ENCODE measurements at places on chromosomes 5 and 9.

GRCh38 chr9:98688710-98689495, 19.8 kb downstream of the GABBR2 start:
- no peak for DNase-seq

- DNase-seq: no peak
Observed at GRCh38 chr5:13501176-13501575, 443.3 kb downstream of the DNAH5 start.

DNA sequence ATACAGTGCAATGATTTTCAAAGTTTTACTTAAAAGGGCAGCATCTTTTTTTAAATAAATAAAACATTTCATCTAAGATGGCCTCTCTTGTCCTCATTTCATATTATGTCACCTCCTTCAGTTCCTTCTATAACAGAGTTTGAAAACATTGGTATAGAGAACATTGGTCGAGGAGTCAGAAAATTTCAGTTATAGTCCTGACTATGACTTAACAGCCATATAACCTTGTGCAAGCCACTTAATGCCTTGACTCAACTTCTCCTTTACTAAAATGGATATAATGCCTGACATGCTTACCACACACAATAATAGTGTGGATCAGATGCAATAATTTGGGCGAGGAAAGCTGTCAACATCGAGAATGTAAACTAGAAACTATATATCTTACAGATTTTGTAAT, 22.6 kb downstream of the SSBP2 start:
- DNase-seq: no peak

GRCh38 chr5:112434641-112435040, 15.6 kb upstream of the EPB41L4A start:
- DNase-seq: no peak

DNA sequence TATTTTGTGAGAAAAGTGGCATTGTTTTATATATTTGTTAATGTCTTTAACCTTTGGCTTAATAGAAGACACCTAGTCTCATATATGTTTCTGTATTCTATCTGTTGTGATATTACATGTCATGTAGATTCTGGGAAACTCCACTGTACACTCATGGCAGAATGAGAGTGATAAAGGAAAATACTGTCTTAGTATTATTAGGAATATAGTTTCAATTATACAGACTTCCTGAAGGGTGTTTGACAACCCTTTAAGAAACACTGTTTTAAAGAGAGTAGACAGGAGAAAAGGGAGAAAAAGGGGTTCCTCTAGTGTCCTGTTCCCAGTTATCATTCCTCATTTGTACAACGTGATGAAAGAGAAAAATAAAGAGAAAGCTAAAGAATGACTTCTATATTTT, 42.1 kb upstream of the SPEF2 start:
- DNase-seq: no peak

DNA sequence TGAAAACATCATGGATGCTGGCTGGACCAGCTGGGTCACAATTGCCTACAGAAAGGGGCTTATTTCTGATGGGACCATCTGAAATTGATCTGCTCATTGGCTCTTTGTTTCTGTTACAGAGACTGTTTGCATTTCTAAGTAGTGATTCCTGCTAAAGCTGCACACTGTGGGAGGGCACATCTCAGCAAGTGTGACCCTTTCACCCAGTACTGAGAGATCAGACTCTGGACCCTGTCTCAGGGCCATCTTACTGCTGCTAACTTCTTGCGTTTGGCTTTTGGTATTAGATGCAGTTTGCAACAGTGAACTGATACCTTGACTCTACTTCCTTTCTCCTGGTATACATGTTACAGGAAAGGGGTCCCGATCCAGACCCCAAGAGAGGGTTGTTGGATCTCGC, 24.5 kb upstream of the KDM4C start:
- no peak for DNase-seq

GRCh38 chr9:5013374-5013773, 28.3 kb downstream of the JAK2 start:
- DNase-seq: no peak

- no peak for DNase-seq
Observed at GRCh38 chr9:134178768-134179551, 14.6 kb upstream of the RNU6ATAC start.

- no peak for DNase-seq
Observed at GRCh38 chr9:88092797-88093331, 45.4 kb downstream of the SPATA31C2 start.

DNA sequence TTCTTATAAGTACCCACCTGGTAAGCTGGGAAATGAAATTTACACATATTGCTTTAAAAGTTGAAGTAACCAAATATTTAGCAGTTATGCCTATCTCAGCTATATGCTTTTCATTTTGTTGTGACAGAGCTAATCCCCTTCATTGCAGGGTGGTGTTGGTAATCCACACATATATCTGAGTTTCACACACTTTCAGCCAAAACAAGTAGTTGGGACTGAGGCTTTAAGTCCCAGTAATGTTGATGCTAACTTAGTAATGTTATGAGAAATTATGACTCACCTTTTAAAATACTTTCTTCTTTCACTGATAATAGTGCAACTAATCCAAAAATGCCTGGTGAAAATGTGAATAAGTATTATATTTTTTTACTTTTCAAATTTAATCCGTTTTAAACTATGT, 19.2 kb upstream of the RICTOR start:
- no peak for DNase-seq

DNA sequence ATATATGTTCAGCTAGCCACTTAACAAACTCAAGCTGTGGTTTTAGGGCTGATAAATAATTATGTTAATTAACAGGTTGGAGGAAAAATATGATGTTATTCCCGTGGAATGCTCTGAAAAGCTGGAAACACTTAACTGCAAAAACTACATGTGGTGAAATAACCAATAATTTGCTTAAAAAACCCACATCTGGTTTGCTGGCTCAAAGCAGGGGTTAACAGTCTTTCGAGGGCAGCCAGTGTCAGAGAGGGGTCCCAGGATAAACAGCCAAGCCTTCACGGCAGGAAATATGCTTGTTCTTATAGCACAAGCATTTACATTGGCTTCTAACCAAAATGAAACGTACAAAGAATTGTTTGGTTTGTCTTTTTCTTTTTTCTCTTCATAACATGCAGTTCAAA, 254.0 kb upstream of the GAS1 start:
- no peak for DNase-seq

- DNase-seq: no peak
Observed at GRCh38 chr5:173890195-173890991, 2.2 kb downstream of the CPEB4 start.

DNA sequence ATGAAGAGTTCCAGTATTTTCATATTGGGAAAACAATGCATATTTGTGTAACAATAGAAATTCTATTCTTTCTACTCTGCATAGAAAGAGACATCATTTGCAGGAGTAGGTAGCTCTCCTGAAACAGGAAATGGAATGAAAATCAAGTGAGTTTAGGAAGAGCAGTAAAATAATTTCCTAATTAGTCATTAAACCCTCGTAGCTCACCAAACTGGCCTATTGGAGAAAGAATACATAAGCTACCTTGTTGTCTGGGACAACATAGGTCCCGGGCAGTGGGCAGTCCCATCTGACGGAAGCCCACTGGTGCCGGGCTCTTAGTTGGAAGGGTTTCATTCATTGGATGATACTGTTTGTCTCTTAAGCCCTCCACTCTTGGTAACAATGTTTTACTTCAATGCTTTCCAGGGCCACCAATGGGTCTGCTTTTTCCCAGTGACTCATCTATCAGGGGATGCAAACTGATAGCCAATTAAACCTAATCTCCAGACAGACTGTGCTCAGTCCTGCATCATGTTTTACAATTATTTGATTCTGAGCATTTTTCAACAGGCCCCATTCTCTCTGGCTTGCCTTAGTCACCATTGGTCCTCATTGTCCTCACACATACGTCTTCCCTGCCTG, 46.5 kb downstream of the GNA14 start:
- DNase-seq: no peak

GRCh38 chr9:106816524-106816923, 46.4 kb upstream of the ZNF462 start:
- DNase-seq: no peak

- DNase-seq: no peak
Observed at GRCh38 chr5:2913281-2913680, 161.8 kb upstream of the IRX2 start.

- DNase-seq: no peak
Observed at GRCh38 chr9:22037954-22038690, 29.0 kb upstream of the CDKN2B start.

DNA sequence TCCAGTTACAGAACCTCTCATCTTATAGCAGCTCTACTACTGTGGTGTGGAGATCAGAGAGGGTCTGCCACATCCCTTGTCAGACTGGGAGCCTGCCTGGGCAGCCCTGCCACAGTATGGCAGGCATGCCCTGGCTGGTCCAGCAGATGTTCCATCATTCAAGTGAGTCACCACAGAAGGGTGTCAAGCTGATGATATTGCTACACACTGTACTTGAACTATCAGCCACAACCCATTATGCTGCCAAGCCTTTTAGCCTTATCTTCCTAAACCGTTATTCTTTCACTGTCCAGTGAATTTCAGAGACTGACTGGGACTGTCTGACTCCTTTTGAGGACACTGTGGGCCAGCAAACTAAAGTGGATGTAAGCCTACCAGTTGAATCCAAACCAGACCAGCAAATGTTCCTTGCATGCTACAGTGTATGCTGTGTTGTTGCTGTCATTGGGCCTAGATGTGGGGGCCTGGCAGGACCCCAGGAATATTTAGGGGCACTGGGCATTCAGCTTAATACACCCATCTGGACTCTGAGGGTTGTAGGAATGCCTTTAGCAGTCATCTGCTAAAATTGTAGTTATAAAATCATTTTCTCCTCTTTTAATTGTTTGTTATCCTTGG, 202.6 kb downstream of the NR3C1 start:
- DNase-seq: no peak

- DNase-seq: no peak
Observed at GRCh38 chr5:98999631-99000030, 70.8 kb upstream of the CHD1 start.

- no peak for DNase-seq
Observed at GRCh38 chr5:159936686-159937329, 20.5 kb downstream of the ADRA1B start.

Measured in activated T-cell treated with anti-CD3 and anti-CD28 coated beads, Interleukin-2, amount 50 U/mL, for 4 hours (primary cell).